ENCODE measurements at places on chromosomes 6 and 20.

- H3K36me3 ChIP-seq: no peaks in the 10 kb centered on the region
- no peaks in the 10 kb centered on the region for H3K4me1 ChIP-seq
- H3K27me3 ChIP-seq: no peaks in the 10 kb centered on the region
Observed at GRCh38 chr6:165119231-165120020, 190.0 kb downstream of the C6orf118 start.

DNA sequence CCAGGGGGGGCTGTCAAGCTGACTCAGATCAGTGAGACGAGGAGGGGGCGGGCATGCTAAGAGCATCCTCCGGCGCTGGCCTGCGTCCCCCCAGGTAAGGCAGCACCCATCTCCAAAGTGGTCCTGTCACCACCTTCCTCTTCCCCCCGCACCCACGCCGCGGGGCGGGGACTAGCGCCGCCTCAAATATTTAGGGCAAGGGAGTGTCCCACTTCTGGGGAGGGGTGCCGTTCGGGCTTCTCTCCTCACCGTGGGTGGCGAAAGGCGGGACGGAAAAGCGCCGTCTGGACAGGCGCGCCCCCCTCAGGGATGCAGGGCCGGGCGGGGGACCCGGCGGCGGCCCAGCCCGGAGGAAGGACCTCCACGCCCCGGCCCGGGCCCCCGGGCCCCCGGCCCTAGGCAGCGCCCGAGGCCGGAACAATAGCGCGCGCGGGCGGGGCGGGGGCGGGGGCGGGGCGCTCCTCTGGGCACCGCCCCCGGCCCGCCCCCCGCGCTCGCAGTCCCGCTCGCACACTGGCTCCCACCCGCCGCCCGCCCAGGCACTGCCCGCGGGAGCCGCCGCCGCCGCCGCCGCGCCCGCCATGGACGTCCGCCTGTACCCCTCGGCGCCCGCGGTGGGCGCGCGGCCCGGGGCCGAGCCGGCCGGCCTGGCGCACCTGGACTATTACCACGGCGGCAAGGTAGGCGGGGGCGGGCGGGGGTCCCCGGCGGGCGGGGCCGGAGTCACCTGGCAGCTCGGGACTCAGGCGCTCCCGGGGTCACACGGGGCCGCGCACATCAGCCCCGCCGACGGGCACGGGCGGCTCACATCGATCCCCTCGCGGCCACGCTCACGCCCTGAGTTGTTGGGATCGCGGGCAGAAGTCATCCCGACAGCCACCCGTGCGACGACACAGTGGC is at the start of gene TOX2:
TOX2 (plus strand) TSS at position 542 of the 900 bp plus-strand sequence; CDS start at position 582, 40 bp downstream.
- H3K4me3 ChIP-seq: peak within 1 kb of the TSS; percentile 70
- peak within 1 kb of the TSS; percentile 3 for H3K27ac ChIP-seq
- DNase-seq: peak; percentile 41

- H3K27me3 ChIP-seq: no peaks in the 10 kb centered on the region
- H3K4me3 ChIP-seq: peak overlapping the region; percentile 99
- H3K4me1 ChIP-seq: peaks cover 58% of the 10 kb centered on the region
Observed at GRCh38 chr6:33313105-33313708, 671 bp downstream of the TAPBP start.

DNA sequence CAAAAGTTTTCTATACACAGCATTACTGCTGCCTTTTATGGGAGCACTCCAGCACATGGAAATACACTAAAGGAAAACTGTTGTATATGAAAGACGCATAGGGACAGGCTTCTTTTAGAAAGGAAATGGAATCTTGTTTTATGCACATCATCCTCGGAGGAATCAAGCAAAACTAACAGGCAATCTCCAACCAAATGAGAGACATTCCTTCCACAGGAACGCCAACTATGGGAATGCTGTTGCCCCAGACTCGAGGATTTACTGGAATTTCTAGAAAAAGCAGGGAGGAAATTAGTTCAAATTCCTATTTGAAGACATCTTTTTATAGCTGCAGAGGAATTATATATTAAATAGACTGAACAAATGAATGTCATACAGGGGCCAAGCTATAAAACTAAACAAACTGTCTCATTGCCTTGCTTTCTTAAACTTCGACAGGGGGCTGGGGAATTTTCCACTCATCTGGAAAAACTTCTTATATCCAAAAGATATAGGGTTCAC is 52.2 kb downstream of the LYRM4 start:
- no peak overlapping the region for H3K4me3 ChIP-seq
- no peak overlapping the region for H3K27ac ChIP-seq
- no peaks in the 10 kb centered on the region for H3K36me3 ChIP-seq
- H3K4me1 ChIP-seq: peaks cover 7% of the 10 kb centered on the region
- no peak for DNase-seq

GRCh38 chr6:168088161-168089053 is 9.4 kb upstream of the FRMD1 start:
- H3K27me3 ChIP-seq: no peaks in the 10 kb centered on the region
- H3K36me3 ChIP-seq: no peaks in the 10 kb centered on the region
- H3K4me1 ChIP-seq: no peaks in the 10 kb centered on the region
- no peak overlapping the region for H3K27ac ChIP-seq
- no peak for DNase-seq

Measured in activated CD8-positive, alpha-beta T cell treated with anti-CD3 and anti-CD28 coated beads, Interleukin-2, amount 10 ng/mL, durations not matched to agents 7 days and 5 days (primary cell).